Suppressor macrophage treated with lipopolysaccharide for 1 hour (primary cell): ENCODE measurements at places on chromosomes 3 and 15.

DNA sequence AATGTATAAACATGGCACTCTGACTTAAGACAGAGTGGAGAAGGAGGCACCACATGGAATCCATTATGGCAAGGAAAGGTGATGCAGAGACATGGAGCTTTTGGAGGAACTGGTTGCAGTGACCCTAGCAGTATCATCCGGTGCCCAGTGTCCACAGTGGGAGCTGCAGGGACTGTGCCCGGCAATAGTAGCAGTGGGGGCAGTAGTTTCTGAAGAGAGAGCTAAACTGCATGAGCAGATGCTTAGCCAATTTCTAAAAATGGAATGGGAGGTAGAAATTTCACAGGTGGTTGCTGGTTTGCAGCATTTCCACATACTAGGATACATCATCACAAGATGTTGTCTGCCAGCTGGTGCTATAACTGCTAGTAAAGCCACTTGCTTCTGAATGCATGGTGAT, 7.8 kb upstream of the TM2D3 start:
- DNase-seq, result no peak

DNA sequence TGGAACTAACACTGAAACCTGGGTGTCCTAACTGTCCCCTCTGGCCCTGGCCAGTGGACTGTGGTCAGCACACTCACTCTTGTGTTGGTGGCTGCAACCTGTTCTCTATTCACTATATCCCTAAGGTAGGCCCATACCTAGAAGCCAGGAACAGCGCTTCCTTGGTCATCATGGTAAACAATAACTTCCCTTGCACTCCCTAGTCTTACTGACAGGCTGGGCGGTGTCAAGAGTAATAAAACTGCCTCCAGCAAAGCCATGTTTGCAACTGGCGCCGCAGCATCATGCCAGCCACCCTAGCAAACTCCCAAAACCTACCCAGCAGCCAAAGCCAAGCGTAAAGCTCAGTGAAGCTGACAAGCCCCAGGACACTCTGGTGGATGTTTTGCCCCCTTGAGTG, 63.1 kb upstream of the TSEN2 start:
- DNase-seq, result no peak

DNA sequence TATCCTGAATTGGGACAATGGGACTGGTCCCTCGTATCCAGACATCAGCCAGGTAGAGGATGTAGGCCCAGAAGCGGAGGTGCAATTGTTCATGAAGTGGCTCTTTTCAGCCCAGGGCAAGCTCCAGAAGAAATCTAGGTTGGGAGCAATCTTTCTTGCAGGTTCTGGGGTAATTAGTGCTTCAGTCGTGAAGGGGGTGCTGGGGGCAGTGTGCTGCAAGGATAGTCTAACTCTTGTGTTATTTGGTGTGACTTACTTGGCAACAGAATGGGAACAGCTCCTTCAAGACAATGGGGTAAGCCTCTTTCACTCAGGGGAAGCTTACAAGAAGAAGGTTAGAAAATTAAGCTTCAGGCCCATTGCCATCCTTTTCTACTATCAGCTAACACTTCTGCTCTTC, 273.0 kb downstream of the DIPK2A start:
- DNase-seq, result no peak

- no peak for DNase-seq
These were observed 42.0 kb downstream of the PROS1 start for GRCh38 chr3:93931597-93932229.

DNA sequence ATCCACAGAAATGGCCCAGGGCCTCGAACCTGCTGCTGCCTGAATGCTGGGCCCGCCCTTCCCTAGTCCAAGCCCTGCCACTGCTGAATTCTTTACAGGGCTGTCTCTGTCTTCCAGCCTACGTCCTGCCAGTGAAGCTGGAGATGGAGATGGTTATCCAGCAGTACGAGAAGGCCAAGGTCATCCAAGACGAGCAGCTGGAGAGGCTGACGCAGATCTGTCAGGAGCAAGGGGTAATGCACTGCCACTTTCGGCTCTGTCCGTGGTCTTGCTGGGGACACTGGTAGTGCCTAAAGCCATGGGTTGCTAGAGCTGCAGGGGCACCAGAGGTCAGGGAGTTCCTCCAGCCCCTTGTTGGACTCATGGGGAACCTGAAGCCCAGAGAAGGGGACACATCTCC, 115.7 kb downstream of the TMEM266 start:
- no peak for DNase-seq
